ENCODE measurements at places on chromosomes 6 and 20. TPM values are rescaled to one million over a fixed set of nuclear protein-coding genes. Genes with fewer than 3 reads are reported as not detected.
A peak's percentile ranks its signal among the peaks of the same experiment; 100 is the strongest.

GRCh38 chr20:33261465-33261864 is 21.5 kb upstream of the BPIFB1 start:
- H3K4me1 ChIP-seq = no peaks in the 10 kb centered on the region
- no peak overlapping the region for H3K27ac ChIP-seq
- peaks cover 24% of the 10 kb centered on the region for H3K27me3 ChIP-seq
- no peak overlapping the region for H3K4me3 ChIP-seq

DNA sequence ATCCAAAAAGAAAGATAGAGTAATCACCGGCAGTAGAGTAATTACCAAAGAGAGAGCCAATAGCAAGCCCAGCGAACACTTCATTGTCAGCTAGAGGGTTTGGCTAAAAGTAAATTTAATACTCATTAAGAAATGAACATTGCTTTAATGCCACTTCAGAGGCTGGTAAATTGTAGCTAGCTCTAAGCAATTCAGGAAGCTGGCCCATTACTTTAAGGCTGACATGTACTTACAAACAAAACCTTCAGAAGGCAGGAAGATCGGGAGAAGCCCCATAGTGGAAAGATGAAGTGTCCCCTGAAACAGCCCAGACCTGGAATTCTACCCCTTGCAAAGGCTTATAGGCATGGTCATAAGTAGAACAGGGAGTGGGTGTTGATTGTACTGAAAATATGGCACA is 396.6 kb upstream of the ID4 start:
- H3K27ac ChIP-seq = no peak overlapping the region
- no peak overlapping the region for H3K4me3 ChIP-seq
- H3K36me3 ChIP-seq = no peaks in the 10 kb centered on the region
- no peaks in the 10 kb centered on the region for H3K4me1 ChIP-seq
- DNase-seq = no peak

DNA sequence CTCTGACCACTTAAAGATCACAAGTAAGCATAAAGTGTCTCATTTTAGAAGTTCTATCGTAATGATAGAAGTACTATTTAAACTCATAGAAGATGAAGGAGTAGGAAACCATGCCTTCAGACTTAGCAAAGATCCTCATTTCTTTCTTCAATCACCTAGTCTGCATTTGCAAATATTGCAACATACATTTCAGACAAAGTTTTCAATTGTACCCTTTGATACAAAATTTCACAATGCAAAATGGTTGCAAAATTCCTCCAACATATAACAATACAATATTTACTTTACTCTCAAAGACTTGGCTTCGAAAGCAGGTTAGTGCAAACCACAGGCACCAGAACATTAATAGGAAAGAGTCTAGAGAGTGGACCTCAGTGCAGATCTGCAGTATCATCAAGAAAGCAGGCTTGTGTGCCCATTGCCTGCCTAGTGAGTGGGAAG is 16.1 kb upstream of the ROS1 start:
- no peaks in the 10 kb centered on the region for H3K36me3 ChIP-seq
- no peak for DNase-seq
- H3K4me1 ChIP-seq = no peaks in the 10 kb centered on the region
- no peak overlapping the region for H3K4me3 ChIP-seq

- DNase-seq = no peak
- H3K27ac ChIP-seq = no peak overlapping the region
- H3K27me3 ChIP-seq = peaks cover 66% of the 10 kb centered on the region
- H3K36me3 ChIP-seq = no peaks in the 10 kb centered on the region
- peak overlapping the region; percentile 73 for H3K4me3 ChIP-seq
- peaks cover 29% of the 10 kb centered on the region for H3K4me1 ChIP-seq
Observed at GRCh38 chr6:22146931-22147701, 149.7 kb downstream of the PRL start.

DNA sequence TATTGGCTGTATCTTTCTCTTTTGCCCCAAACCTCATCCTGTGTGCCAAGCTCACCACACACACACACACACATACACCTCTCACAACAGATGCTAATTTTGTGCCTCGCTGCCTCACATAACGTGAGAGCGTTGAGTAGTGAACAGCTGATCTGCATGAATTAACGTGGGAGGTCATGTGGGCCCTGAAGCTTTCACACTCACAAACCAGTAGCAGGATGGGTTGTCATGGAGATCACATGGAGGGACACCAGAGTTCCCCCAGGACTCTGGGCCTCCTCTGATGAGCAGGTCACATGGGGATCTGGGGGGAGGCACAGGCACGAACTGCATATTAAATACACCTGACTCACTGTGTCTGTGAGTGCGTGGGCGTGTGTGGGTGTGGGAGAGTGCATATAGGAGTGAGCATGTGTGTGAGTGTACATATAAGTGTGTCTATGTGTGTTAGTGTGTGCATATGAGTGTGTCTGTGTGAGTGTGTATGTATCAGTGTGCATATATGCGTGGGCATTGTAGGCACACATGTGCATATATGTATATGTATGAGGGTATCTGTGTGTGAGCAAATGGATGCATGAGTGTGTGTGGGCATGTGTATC is 62.7 kb upstream of the SULF2 start:
- no peak for DNase-seq
- peaks cover 8% of the 10 kb centered on the region for H3K27me3 ChIP-seq
- H3K36me3 ChIP-seq = no peaks in the 10 kb centered on the region
- peaks cover 3% of the 10 kb centered on the region for H3K4me1 ChIP-seq
- H3K4me3 ChIP-seq = no peak overlapping the region
- H3K27ac ChIP-seq = no peak overlapping the region

DNA sequence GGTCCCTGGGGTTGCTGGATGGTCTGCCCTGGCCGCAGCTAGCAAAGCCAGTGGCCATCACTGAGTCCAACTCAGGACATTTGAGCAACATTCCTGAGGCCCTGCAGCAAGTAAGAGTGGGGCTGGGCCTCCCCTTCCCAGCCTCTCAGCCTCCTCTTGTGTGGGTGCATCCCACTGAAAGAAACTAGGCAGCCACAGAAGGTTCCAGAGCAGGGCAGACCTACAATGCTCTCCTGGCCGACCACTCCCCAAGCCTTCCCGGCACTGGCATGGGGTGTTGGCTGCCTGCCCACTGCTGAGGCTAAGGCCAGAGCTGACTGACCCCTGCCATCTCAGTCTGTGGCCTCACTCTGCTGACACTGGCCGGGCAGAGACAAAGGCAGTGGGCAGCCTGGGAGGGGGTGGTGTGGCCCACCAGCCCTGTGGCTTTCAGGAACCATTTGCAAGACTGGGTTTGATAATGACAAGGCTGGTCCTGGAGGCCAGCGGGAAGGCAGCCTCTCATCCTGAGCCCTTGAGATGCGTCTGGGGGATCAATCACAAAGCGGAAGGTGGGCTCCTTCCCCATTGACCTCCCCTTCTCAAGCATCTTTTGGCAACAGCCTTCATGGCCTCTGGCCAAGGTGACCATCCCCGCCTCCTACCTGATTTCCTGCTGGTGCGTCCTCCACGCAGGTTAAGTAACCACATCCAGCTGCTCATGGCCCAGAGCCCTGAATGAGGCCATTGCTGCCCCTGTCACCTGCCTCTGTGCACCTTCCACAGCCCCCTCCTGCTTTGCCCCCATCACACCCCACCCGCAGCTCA is 9.6 kb downstream of the DLGAP4 start:
- DNase-seq = no peak
- H3K4me3 ChIP-seq = no peak overlapping the region
- H3K4me1 ChIP-seq = no peaks in the 10 kb centered on the region

GRIK2 gene
- not detected for total RNA-seq

ESR1 gene
- 1.1 TPM for total RNA-seq

ARFGEF3 gene
- 1.6 TPM for total RNA-seq
